Muscle of leg (tissue), 16 donors: ENCODE measurements at places on chromosomes 3 and 15.

GRCh38 chr3:50652709-50653108 lies 22.0 kb upstream of the DOCK3 start:
- no peak overlapping the region for H3K4me3 ChIP-seq
- H3K27me3 ChIP-seq, result no peaks in the 10 kb centered on the region
- H3K36me3 ChIP-seq, result no peaks in the 10 kb centered on the region
- no peak for DNase-seq
- no peak overlapping the region for H3K27ac ChIP-seq

GRCh38 chr3:113218011-113218680 lies 6.8 kb downstream of the BOC start:
- peaks cover 40% of the 10 kb centered on the region for H3K4me1 ChIP-seq
- no peaks in the 10 kb centered on the region for H3K27me3 ChIP-seq
- no peak for DNase-seq
- H3K4me3 ChIP-seq, result no peak overlapping the region

DNA sequence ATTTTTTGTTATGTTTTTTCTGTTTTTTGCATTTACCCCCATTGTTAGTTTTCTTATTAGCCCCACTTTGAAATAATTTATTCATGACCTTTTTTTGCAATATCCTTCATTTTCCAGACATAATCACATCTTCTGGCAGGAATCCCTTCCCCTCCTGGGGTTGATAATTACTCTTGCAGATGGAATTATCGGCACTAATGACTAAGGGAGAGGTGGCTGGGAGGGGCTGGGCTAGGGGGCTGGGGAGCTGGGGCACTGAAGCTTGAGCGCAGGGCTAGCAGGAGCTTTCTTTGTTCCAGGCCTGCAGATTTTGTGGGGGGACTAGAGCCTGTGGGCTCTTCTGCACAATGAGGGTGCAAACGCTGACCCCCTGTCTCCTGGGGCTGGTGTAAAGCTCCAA lies 77.8 kb downstream of the RAB11A start:
- peaks cover 10% of the 10 kb centered on the region for H3K27me3 ChIP-seq
- no peaks in the 10 kb centered on the region for H3K36me3 ChIP-seq
- no peak overlapping the region for H3K27ac ChIP-seq
- DNase-seq, result no peak
- H3K4me1 ChIP-seq, result no peaks in the 10 kb centered on the region

- H3K4me1 ChIP-seq, result peaks cover 12% of the 10 kb centered on the region
- peak overlapping the region; percentile 39 for H3K27ac ChIP-seq
- H3K4me3 ChIP-seq, result no peak overlapping the region
- DNase-seq, result no peak
- H3K27me3 ChIP-seq, result no peaks in the 10 kb centered on the region
- peaks cover 5% of the 10 kb centered on the region for H3K36me3 ChIP-seq
Measured at GRCh38 chr3:172098698-172099494, 59.5 kb downstream of the FNDC3B start.

GRCh38 chr15:36527235-36528162 lies 51.9 kb upstream of the CDIN1 start:
- no peak overlapping the region for H3K27ac ChIP-seq
- H3K4me3 ChIP-seq, result no peak overlapping the region
- H3K36me3 ChIP-seq, result no peaks in the 10 kb centered on the region
- no peaks in the 10 kb centered on the region for H3K27me3 ChIP-seq
- no peaks in the 10 kb centered on the region for H3K4me1 ChIP-seq

- no peak for DNase-seq
- no peaks in the 10 kb centered on the region for H3K27me3 ChIP-seq
- no peaks in the 10 kb centered on the region for H3K4me1 ChIP-seq
- H3K36me3 ChIP-seq, result no peaks in the 10 kb centered on the region
- no peak overlapping the region for H3K27ac ChIP-seq
Measured at GRCh38 chr3:38984731-38985130, 67.0 kb downstream of the SCN11A start.

- no peak for DNase-seq
- H3K4me3 ChIP-seq, result no peak overlapping the region
- H3K4me1 ChIP-seq, result peaks cover 4% of the 10 kb centered on the region
Measured at GRCh38 chr15:42392309-42393024, 33.2 kb downstream of the CAPN3 start.

- no peaks in the 10 kb centered on the region for H3K36me3 ChIP-seq
- DNase-seq, result no peak
Measured at GRCh38 chr3:17091910-17092582, 207.3 kb downstream of the PLCL2 start.

- no peak overlapping the region for H3K27ac ChIP-seq
- no peak for DNase-seq
- no peak overlapping the region for H3K4me3 ChIP-seq
- no peaks in the 10 kb centered on the region for H3K27me3 ChIP-seq
Measured at GRCh38 chr15:78210349-78210717, 24.0 kb downstream of the ACSBG1 start.

- no peak overlapping the region for H3K27ac ChIP-seq
- H3K27me3 ChIP-seq, result no peaks in the 10 kb centered on the region
- H3K4me1 ChIP-seq, result peaks cover 2% of the 10 kb centered on the region
- no peaks in the 10 kb centered on the region for H3K36me3 ChIP-seq
Measured at GRCh38 chr3:150050510-150050909, 79.8 kb upstream of the PFN2 start.

GRCh38 chr3:39121621-39122020 lies 14.1 kb downstream of the TTC21A start:
- no peak overlapping the region for H3K27ac ChIP-seq
- H3K36me3 ChIP-seq, result no peaks in the 10 kb centered on the region
- H3K4me1 ChIP-seq, result no peaks in the 10 kb centered on the region
- H3K27me3 ChIP-seq, result no peaks in the 10 kb centered on the region

DNA sequence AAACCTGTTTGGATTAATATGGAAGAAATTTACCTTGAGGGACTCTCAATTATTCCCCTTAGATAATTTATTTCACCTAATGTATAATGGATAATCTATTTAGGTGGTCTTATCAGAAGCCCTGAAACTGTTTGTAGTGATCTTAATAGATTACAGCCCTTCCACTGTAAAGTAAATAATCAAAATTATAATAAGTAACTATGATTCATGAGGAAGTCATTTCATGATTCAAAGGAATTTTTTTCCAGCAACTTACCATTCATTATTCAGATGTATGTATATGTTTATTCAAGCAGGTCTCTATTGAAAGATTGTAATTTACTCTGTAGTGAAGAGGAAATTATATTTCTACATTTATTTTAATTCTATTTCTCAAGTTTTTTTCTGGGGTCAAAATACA lies 250.6 kb upstream of the ROBO1 start:
- DNase-seq, result no peak
- no peaks in the 10 kb centered on the region for H3K4me1 ChIP-seq
- no peak overlapping the region for H3K4me3 ChIP-seq

DNA sequence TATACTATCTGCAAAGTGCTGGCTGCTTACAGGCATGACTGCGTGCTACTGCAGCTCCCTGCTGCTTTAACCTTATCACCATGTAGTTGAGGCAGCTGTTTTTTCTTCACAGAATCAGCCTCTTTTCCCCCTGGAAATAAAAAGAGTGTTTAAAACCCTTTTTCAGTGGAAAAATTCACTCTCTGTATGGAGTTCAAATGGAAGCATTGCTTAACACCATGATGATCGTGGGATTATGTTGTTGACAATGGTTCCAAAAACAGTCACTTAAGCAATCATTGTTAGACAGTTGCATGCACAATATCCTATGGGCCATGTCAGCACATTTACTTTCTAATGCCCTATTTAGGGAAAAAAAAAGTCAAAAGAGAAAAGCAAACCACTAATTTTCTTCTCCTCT lies 536.4 kb downstream of the UNC13C start:
- peak; percentile 18 for DNase-seq
- no peak overlapping the region for H3K27ac ChIP-seq
- no peaks in the 10 kb centered on the region for H3K36me3 ChIP-seq
- H3K4me1 ChIP-seq, result no peaks in the 10 kb centered on the region
- H3K4me3 ChIP-seq, result no peak overlapping the region

- H3K4me3 ChIP-seq, result peak overlapping the region; percentile 71
- H3K27ac ChIP-seq, result peak overlapping the region; percentile 97
- H3K27me3 ChIP-seq, result no peaks in the 10 kb centered on the region
- H3K36me3 ChIP-seq, result no peaks in the 10 kb centered on the region
- peaks cover 10% of the 10 kb centered on the region for H3K4me1 ChIP-seq
Measured at GRCh38 chr15:52020221-52021085, 1.4 kb downstream of the MAPK6 start.

GRCh38 chr3:98710067-98710659 lies 53.0 kb upstream of the ST3GAL6 start:
- no peak overlapping the region for H3K4me3 ChIP-seq
- no peaks in the 10 kb centered on the region for H3K36me3 ChIP-seq
- H3K4me1 ChIP-seq, result peaks cover 5% of the 10 kb centered on the region
- peak; percentile 72 for DNase-seq
- H3K27ac ChIP-seq, result no peak overlapping the region

DNA sequence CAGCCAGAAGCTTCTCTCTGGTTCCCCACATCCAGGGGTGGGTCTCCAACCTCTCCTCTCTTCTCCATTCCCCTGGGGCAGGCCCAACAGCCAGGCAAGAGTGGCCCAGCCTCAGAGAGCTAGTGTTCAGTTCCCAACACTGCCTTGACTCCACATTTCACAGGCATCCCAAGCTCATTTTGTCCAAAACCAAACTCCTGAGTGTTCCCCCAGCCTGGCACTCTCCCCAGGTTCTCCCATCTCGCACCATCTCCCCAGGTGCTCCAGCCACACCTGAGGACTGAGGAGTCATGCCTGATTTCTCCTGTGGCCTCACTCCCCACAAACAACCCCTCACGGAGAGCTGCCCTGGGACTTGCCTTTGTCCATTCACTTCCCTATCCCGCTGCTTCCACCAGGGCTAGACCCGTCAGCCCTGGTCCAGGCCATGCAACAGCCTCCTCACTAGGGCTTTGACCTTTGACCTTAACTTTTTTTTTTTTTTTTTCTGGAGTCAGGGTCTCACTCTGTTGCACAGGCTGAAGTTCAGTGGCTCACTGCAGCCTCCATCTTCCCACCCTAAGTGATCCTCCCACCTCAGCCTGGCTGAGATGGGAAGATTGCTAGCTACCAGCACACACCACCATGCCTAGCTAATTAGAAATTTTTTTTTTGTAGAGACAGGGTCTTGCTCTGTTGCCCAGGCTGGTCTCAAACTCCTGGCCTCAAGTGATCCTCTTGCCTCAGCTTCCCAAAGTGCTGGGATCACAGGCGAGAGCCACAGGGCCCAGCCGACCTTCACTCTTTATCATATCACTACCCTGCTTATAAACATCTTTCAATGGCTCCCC lies 3.9 kb upstream of the CSK start:
- peaks cover 7% of the 10 kb centered on the region for H3K27me3 ChIP-seq
- no peak overlapping the region for H3K4me3 ChIP-seq
- no peak for DNase-seq

GRCh38 chr3:120823156-120823555 lies 80.6 kb downstream of the GTF2E1 start:
- no peak overlapping the region for H3K4me3 ChIP-seq
- no peaks in the 10 kb centered on the region for H3K4me1 ChIP-seq
- no peak for DNase-seq
- no peaks in the 10 kb centered on the region for H3K36me3 ChIP-seq
- no peaks in the 10 kb centered on the region for H3K27me3 ChIP-seq

DNA sequence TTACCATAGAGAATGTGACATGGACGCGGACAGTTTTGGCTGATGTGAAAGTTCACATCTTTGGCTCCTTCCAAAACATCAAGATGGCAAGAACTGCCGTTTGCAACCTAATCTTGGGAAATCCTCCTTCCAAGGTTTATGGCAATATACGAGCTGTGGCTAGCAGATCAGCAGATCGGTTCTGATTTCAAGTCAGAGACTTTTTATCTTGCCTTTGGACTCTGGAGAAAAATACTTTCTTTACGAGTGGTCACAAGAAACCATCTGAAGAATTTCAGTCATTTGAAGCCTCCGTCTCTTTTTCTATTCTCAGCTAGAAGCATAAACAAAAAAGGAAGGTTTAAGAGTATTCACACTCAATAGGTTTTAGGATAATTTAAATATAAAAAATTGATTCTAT lies 153.5 kb upstream of the MEIS2 start:
- H3K36me3 ChIP-seq, result no peaks in the 10 kb centered on the region
- H3K27me3 ChIP-seq, result no peaks in the 10 kb centered on the region
- H3K4me1 ChIP-seq, result no peaks in the 10 kb centered on the region
- DNase-seq, result no peak
- no peak overlapping the region for H3K27ac ChIP-seq

DNA sequence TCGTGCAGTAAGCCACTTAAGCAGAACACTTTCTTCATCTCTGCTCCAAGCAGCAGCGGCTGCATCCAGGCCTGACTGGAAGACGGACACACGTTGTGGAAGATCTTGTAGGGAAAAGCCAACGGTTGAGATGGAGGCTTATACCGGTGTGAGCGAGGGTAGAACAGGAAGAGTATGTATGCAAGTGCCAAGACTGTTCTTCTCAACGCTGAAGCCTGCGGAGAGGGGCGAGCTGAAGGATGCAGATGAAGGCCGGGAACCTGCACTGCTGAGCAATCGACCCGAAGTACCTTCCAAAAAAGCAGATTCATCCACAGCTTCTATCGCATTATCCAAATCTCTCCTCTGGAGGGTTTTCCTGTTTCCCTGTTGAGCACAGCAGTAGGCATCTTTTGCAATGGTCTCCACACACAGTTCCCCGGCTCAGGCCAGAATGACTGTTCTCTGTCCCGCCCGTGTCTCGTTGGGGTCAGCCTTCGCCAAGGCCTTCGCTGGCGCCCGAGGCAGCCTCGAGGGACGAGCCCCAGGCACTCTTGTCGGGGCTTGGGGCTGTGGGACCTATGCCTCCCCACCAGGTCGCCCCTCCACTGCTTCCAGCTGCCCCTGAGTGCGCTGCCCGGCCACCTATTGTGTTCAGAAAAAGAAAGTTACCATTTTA lies 22.2 kb upstream of the DYNC1LI1 start:
- no peaks in the 10 kb centered on the region for H3K27me3 ChIP-seq
- H3K4me1 ChIP-seq, result no peaks in the 10 kb centered on the region
- H3K27ac ChIP-seq, result no peak overlapping the region
- H3K36me3 ChIP-seq, result no peaks in the 10 kb centered on the region
- no peak overlapping the region for H3K4me3 ChIP-seq

GRCh38 chr3:87069971-87070370 lies 79.0 kb upstream of the VGLL3 start:
- no peak overlapping the region for H3K4me3 ChIP-seq
- H3K27me3 ChIP-seq, result no peaks in the 10 kb centered on the region
- no peak overlapping the region for H3K27ac ChIP-seq

- H3K36me3 ChIP-seq, result no peaks in the 10 kb centered on the region
- no peak overlapping the region for H3K4me3 ChIP-seq
- DNase-seq, result peak; percentile 63
- no peak overlapping the region for H3K27ac ChIP-seq
- H3K27me3 ChIP-seq, result no peaks in the 10 kb centered on the region
Measured at GRCh38 chr3:124811436-124811835, 75.7 kb downstream of the ITGB5 start.

- no peaks in the 10 kb centered on the region for H3K4me1 ChIP-seq
- H3K4me3 ChIP-seq, result no peak overlapping the region
- H3K27me3 ChIP-seq, result no peaks in the 10 kb centered on the region
- no peaks in the 10 kb centered on the region for H3K36me3 ChIP-seq
- no peak overlapping the region for H3K27ac ChIP-seq
- DNase-seq, result no peak
Measured at GRCh38 chr3:193080821-193081365, 160.1 kb upstream of the PLAAT1 start.
